ENCODE measurements at places on chromosomes 1 and 21.

DNA sequence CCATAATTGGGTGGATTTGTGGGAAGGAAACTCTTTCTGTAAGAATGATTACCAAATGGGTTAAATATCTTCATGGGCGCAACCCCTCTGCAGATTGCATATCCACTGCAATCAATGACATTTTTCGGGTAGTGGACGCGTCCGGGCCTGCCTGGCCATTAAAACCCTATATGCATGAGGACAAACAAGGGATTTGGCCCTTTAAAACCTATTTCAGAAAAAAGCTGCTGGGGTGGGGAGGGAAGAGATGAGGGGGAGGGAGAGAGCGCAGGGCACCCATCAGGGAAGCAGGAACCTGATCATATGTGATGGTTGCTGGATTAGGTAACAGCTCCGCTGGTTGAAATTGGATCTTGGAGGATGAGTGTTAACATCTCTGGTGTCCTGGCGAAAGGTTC lies 228.8 kb downstream of the PBX1 start:
- DNase-seq: no peak

GRCh38 chr21:38293113-38293512 lies 36.3 kb downstream of the KCNJ15 start:
- no peak for DNase-seq

DNA sequence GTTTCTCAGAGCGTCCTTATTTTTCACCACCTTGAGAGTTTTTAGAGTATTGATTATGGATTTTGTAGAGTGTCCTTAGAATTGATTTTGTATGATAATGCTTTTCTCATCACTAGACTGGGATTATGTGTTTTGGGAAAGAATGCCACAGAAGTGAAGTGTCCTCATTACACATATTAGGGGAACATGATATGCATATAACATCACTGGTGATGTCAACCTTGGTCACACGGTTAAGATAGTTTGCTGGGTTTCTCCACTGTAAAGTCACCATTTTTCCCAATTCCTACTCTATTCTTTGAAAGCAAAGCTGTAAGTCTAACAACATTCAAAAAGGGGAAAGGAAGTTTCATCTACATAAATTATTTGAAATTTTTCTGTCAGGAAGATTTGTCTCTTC lies 39.6 kb upstream of the PALMD start:
- no peak for DNase-seq

- no peak for DNase-seq
Measured at GRCh38 chr1:46315669-46316403, 12.3 kb downstream of the UQCRH start.

DNA sequence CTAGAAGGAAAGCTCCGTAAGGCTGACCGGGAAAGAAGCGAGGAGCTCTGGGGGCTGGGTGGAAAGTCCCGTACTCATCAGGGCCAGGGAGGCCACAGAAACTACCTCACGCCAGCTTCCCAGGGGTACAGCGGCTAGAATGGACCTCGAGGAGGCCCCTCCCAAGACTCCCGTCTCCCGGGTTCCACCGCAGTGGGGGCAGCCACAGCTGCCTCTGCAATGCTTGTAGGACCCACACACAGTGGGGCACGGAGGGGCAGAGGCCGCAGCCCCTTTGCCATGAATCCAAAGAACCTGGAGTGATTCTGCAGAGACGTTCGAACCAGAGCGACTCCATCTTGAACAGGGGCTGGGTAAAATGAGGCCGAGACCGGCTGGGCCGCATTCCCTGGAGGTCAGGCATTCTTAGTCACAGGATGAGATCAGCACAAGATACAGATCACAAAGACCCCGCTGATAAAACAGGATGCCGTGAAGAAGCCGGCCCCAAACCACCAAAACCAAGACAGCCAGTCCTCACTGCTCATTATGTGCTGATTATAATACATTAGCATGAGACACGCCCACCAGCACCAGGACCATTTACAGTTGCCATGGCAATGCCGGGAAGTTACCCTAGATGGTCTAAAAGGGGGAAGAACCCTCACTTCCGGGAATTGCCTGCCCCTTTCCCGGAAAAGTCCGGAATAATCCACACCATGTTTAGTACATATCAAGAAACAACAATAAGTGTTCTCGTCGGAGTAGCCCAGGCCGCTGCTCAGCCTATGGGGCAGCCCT lies 1.6 kb upstream of the ANKRD65 start:
- no peak for DNase-seq

GRCh38 chr1:3767328-3767925 lies 5.1 kb upstream of the SMIM1 start:
- no peak for DNase-seq

- no peak for DNase-seq
Measured at GRCh38 chr1:229941831-229942230, 125.2 kb upstream of the GALNT2 start.

DNA sequence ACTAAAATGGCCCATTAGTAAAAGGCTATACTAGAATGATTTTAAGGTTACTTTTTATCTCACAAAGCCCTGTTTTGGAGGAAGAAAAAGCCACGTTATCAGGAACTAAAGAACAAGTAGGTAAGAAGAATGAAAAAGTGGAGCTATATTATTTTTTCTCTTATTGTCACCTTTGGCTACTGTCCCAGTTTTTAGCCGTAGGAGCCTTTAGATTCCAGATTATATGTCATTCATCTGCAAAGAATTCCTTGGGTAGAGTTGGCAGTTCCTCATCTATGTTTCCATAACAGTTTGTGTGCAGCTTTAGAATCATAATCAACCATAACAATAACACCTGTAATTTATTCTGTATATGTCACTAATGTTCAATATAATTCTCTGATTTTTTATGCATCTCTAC lies 83.8 kb downstream of the TPR start:
- no peak for DNase-seq

- DNase-seq: no peak
Measured at GRCh38 chr1:240737766-240738265, 125.9 kb upstream of the GREM2 start.

DNA sequence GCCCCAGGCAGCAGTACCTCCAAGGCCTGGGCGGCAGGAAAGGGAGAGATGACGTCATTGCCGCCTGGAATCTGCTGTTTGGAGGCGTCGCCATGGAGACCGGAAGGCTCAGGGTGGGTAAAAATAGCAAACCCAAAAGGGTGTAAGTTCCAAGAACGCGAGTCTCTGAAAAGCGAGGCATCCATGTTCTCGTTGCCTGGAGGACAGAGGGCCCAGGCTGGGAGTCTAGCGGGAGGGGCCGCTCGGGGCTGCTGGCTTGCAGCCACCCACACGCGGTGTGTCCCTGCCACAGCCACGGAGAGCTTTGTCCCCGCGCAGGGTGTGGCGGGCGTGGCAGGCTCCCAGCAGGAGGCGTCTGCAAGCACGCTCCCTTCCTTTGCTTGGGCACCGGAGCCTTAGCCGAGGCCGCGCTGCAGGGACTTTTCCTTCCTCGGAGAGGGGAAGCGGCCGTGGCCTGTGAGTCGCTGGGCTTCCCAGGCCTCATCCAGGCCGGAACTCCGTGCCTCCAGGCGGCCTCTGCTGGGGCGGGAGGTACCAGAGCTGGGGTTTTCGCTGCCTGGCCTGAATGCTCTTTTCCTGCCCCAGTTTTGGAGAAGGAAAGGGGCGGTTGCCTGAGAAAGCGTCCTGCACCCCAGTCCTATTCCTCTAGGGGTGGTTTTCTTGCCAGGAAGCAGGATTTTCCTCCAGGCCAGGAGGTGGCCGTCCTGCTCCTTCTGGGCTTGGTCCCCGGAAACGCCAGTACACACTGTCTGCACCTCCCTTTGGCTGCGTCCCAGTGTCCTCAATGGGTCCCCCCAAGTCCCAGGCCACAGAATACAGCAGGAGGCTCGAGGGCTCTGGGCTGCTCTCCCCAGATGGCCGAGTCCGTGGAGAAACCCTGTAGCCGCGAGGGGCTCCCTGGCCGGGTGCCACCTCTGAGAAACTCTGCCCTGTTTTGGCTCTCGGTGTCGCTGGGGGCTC lies 15.3 kb upstream of the SKI start:
- DNase-seq: no peak

DNA sequence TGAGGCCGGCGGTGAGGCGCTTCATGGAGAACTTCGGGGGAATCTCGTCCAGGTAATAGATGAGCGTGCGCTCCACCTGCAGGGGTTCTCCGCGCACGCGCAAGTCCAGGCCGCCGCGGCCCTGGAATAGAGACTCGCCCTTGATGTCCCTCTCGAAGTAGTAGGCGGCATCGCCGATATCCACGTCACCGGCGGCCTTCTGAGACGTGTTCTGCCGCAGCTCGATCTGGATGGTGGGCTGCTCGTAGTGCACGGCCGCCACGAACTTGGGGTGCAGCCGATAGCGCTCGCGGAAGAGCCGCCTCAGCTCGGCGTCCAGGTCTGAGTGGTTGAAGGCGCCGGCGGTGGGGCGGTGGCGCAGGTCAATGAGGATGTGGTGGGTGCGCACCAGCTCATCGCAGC lies 726 bp downstream of the TACSTD2 start:
- no peak for DNase-seq

DNA sequence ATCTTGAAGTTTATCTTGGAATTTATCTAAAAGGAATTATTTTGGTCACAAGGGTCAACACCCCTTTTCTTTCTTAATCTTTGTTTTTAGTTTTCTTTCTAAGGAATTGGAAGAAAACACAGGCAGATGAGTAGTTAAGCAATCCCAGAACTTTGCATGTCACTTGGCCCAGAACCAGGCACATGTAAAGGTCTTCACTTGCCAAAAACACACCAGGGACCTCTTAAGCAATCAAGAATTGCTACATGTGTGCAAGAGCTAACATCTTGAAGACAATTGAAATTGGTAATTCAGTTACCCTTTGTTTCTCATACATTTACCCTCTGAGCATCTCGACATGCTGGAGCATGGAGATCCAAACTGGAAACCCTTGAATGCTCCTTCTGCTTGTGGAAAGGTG lies 114.2 kb downstream of the ZC3H11B start:
- no peak for DNase-seq

DNA sequence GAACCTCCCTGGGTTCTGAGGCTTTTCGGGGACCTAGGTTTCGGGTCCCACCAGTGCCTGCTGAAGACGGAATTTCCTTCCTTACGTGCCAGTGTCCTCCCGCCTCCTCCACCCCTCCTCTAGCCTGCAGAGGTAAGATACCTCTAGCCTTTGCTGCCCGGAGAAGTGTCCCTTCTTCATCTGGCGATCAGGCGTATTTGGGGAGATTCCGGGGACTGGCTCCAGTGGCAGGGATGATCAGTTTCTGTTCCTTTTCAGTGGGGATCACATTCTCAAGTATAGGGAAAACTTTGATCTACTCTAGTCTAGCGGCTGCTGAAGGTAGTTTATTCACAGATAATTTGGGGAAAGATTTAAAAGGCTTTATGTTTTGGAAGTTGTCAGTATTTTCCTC lies 674 bp downstream of the CEP350 start:
- DNase-seq: no peak

DNA sequence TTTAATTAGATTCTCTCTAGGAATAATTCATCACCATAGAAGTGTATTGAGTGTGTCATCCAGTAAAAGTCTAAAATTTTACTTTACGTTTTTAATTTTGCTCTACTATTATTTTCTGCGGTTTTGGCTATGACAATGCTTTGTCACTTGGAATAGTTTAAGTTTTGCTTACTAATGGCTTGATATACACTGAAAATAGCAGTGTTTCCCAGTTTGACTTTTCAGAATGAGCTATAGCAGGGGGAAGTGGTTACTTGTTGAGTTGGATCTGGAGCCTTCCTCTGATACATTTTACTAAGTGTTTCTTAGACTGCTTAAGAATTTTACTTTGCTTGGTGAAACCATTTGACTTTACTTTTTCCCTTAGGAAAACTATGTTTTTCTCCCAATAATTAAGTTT lies 5.0 kb downstream of the DNAJC16 start:
- no peak for DNase-seq

GRCh38 chr1:82979593-82980236 lies 1019.2 kb downstream of the TTLL7 start:
- no peak for DNase-seq

GRCh38 chr1:245419989-245420388 lies 265.2 kb downstream of the KIF26B start:
- DNase-seq: no peak

- no peak for DNase-seq
Measured at GRCh38 chr1:96080925-96081324, 640.7 kb upstream of the PTBP2 start.

DNA sequence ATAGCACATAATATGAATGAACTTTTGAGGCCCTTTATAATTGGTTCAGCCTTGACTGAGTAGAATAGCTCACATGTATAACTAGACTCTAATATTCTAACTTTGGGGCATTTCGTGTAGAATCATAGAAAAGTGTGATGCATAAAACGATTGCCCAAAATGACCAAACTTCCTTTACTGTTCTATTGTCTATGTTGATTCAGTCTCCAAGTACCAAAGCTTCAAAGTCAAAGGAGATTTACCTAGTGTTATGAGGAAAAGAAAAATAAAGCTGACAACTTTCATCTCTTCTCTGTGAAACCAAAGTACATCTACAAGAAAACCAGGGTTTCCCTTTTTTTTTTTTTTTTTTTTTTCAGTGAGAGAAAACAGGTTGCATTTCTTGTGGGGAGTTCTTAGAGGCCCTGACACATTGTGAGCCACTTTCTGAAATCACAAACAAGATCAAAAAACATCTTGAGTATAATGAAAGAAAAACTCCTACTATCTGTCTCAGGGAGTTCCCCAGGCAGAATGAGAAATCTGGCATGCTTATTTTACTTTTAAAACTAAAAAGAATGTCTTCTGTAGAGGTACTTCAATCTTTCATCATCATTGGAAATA lies 183.4 kb downstream of the TNFSF18 start:
- DNase-seq: no peak

- no peak for DNase-seq
Measured at GRCh38 chr1:156549831-156550230, 22.5 kb downstream of the IQGAP3 start.

DNA sequence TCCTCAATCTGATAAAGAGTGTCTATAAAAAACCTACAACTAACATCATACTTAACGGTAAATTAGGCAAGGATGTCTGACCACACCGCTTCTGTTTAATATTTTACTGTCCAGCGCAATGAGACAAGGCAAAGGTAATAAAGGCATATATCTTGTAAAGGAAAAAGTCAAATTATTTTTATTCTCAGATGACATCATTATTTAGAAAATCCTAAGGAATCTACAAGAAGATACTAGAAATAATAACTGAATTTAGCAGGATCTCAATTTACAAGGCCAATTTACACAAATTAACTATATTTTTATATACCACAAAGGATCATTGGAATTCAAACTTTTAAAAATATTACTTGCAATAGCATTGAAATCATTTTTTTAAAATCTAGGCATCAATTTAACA lies 29.4 kb downstream of the GJA4 start:
- no peak for DNase-seq

DNA sequence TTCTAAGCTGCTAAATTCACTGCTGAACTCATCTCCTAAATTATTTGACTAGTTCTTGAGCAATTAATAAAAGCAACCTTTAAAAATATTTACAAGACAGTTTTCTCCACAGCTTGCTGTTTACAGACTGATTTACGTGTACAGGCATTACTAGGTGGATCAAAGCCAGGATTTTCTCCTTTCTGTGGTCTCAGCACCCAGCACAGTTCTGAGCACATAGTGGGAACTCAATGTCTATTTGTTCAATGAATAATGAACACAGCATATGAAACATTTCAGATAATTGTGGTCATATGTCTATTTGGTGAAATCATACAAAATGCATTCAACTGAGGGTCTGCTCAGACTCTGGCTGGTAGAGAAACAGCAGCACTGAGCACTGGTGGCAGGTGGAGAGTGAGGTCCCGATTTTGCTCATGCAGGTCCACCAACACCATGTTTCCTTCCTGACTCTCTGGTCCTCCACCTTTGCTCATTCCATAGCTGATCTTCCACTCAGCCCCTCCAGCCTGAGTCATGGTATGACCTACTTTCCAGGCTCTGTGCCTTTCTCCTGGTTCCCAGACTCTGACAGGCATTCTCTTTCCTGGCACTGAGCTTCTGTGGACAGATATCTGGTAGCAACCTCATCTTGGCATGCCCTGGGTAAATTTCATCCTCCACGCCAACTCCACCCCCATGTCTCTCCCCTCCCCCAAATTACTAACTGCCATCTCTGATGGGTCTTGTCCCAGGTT lies 311.3 kb downstream of the TGFB2 start:
- DNase-seq: no peak
